ENCODE measurements at places on chromosomes 4 and X.

GRCh38 chr4:174425669-174426068 is 96.6 kb downstream of the HPGD start:
- no peak for DNase-seq

DNA sequence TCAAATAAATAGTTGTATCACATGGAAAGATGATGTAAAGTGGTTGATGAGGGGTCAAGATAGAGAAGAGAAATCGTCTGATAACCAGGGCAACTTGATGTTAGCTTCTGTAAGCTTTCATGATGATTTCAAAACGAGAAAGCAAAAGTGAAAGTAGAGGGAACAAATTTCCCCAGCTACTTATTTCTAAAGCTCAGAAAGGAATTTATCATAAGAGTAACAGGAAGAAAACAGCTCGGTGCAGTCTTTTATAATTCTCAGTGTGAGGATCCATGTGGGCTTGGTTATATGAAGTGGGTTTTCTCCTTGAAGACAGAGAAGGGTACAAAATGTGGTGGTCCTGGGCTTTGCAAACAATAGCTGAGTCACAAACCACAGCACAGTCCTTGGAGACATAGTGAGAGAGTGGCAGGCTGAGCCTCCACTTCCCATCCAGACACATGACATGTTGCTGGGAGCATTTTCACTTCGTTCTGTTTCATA is 32.1 kb upstream of the GLRA2 start:
- DNase-seq, result no peak

- no peak for DNase-seq
These were observed 930.2 kb upstream of the GRID2 start for GRCh38 chr4:91373546-91373945.

- no peak for DNase-seq
These were observed 389.6 kb upstream of the MAOA start for GRCh38 chrX:43266487-43266886.

DNA sequence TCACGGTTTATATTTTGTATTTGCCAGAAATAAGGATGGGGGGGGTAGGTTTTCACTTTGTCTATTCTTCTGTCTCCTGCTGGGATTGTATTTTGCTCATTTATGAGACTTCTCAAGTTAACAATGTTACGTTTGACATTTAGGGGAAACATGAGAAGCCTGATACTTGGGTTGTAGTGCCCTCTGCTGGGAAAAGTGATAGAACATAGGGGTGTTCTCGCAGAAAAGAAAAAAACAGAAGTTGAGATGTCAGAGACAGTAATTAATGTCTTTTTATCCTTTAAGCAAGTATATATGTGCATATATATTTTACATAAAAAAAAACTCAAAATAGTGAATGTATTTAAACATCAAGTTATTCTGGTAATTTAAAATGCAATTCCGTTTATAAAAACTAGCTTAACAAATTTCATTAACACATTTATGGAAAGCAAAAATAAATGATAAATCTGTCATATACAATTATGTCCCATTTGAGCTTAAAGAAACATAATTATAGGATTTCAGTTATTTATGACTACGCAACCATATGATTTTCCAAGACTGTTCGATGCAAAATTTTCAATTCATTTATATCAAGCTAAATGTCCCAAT is 46.0 kb upstream of the TMPRSS11F start:
- peak; percentile 6 for DNase-seq

- no peak for DNase-seq
These were observed 4.4 kb downstream of the ZFYVE28 start for GRCh38 chr4:2413821-2414610.

DNA sequence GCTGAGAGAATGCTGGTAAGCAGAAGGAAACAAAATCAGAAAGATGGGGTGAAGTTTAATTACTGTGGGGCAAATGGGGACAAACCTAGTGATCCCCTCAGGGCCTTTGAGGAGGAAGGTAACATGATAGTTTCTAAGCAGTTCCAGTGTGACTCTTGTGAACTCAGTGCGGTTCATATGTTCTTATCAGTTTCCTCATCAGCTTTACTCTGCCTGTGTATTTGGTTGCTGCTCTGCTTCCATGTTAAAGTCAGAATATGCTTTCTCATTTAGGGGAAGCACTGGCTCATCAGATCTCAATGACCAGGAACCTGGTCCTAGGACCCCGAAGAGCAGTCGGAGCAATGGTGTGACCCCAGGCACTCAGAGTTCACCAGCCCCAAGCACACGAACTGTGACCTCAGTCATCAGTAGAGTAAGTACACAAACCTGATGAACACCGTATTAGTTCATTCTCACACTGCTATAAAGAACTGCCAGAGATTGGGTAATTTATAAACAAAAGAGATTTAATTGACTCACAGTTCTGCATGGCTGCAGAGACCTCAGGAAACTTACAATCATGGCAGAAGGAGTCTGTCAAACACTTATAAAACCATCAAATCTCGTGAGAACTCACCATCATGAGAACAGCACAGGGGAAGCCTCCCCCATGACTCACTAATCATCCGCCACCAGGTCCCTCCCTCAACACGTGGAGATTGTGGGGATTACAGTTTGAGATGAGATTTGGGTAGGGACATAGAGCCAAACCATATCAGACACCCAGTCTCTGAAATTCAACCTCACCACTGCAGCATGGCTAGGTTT is 83.0 kb downstream of the SYTL5 start:
- DNase-seq, result no peak

GRCh38 chr4:177155454-177155853 is 154.2 kb upstream of the NEIL3 start:
- no peak for DNase-seq

DNA sequence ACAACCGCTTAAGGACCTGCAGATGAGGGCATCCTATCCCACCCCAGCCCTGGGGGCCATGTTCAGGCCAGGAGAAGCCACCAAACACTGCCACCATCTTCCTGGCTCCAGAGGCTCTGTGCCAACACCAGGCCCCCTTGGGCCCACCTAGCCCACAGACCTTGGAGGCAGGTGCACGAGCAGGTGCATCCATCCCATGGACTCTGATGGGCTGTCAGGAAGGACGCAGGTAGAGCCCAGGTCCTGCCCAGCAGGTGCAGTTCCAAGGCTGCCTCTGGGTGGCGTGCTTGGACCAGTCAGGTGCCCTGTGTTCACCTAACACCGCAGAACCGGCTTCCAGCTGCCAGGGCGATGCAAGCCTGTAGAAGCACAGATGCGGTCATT is 22.8 kb upstream of the PDE6B start:
- DNase-seq, result no peak

- no peak for DNase-seq
These were observed 55.0 kb downstream of the FBXL5 start for GRCh38 chr4:15600176-15600575.

DNA sequence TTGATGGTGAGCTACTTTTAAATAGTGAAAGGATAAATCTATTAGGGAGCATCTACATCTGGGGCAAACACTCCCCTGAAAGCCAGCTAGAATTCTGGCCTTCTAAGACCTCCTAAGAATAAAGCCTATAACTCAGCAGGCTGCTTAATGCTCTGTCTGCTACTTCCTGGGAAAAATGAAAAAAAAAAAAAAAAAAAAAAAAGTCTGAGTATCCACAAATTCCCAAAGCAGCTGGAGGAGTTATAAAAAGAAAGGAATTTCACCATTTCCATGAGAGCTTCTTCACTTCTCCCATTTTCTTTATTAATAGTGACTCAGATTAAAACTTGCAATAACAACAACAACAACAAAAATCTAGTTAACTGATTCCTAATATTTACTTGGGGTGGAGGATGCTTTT is 511.2 kb downstream of the INPP4B start:
- DNase-seq, result no peak

DNA sequence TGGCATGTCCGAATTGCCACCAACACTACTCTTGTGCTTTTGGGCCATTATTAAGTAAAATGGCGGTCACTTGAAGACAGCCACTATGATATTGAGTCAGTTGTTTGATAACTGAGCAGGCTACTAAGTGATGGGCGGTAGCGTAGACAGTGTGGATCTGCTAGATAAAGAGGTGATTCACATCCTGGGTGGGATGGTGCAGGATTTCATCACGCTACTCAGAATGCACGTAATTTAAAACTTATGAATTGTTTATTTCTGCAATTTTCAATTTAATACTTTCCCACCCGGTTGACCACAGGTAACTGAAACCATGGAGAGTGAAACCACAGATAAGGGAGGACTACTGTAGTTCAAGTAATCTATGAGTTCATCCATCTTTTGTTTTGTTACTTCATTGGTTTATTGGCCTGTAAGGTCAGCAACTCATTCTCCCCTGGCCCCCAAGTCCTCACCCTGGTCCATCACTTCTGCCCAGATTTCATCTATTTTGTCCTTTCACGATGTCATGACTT is 2.9 kb downstream of the ARAF start:
- no peak for DNase-seq

- DNase-seq, result no peak
These were observed 3.4 kb downstream of the WFS1 start for GRCh38 chr4:6272863-6273660.

GRCh38 chr4:125736057-125736456 is 421.3 kb downstream of the FAT4 start:
- no peak for DNase-seq

GRCh38 chr4:102560115-102560514 is 59.0 kb downstream of the NFKB1 start:
- DNase-seq, result no peak

DNA sequence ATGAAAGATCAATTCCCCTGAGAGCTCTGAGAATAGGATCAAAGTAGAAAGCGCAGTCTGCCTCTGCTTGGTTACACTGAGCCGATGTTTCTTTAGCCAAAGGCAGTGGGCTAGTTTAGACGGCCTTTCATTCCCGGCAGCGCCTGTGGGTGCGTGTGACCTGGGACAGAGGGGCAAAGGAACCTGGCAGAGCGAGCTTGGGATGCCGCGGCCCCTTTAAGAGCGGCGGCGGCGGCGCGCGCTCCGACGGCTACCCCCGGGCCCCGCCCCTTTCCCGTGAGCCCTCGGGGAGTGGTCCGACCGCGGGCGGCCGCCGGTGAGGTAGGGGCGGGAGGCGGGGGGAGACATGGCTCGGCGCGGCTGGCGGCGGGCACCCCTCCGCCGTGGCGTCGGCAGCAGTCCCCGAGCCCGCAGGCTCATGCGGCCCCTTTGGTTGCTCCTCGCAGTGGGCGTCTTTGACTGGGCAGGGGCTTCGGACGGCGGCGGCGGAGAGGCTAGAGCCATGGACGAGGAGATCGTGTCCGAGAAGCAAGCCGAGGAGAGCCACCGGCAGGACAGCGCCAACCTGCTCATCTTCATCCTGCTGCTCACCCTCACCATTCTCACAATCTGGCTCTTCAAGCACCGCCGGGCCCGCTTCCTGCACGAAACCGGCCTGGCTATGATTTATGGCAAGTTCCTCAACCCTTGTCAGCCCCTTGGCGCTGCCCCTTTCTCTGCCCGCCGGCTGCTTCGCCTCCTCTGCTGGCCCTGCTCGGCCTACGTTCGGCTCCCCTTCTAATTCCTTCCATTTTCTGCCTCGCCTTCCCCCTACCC is at the start of gene SLC9A6:
Gene SLC9A6 (plus strand): TSS at position 279 of the 816 bp plus-strand sequence. CDS start 224 bp downstream, at position 503.
- no peak for DNase-seq

GRCh38 chrX:19904778-19905367 is 17.5 kb upstream of the SH3KBP1 start:
- no peak for DNase-seq

- no peak for DNase-seq
These were observed 102.1 kb downstream of the ANOS1 start for GRCh38 chrX:8629871-8630270.

- no peak for DNase-seq
These were observed 552 bp downstream of the IKBKG start for GRCh38 chrX:154548028-154548316.

DNA sequence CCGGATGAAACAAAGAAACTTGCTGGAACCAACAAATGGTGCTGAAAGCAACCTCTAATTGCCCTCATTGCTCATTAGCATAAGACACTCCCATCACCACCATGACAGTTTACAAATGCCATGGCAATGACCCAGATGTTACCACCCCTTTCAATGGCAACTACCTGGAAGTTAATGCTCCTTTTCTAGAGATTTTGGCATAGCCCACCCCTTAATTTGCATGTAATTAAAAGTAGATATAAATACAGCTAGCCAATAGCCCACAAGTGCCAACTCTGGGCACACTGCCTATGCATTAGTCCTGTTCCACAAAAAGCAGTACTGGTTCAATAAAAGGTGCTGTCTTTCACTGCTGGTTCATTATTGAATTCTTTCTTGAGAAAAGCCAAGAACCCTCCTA is 410.3 kb upstream of the PPP1R2C start:
- no peak for DNase-seq

GRCh38 chr4:109990261-109991257 is 77.9 kb downstream of the EGF start:
- DNase-seq, result no peak

GRCh38 chr4:24002330-24002966 is 112.6 kb upstream of the PPARGC1A start:
- no peak for DNase-seq

DNA sequence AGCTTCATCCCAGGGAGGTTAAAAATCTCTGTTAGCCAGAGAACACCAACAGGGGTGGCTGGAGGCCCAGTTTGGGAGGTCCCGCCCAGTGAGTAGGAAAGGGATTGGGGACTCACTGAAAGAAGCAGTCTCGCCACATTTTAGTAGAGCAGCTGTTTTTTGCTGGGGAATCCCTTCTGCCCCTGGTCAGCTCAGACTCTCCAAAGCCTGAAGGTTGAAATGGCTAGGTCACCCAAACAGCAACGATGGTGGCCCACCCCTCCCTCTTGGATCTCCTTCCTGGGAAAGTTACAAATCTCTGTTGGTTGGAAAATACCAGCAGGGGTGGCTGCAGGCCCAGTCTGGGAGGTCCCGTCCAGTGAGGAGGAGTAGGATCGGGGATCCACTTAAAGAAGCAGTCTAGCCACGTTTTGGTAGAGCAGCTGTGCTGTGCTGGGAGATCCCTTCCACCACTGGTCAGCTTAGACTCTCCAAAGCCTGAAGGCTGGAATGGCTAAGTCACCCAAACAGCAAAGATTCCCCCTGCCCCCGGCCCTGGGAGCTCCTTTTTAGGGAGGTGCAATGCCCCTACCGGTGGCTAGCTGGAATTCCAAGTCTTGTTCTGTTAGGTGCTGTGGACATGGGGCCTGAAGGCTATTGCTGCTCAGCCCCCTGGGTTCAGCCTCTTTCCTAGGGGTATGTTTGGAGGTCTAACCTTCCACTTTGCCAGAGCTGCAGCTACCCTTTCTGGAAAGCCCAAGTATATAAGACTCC is 40.0 kb upstream of the TEX13A start:
- DNase-seq, result no peak

DNA sequence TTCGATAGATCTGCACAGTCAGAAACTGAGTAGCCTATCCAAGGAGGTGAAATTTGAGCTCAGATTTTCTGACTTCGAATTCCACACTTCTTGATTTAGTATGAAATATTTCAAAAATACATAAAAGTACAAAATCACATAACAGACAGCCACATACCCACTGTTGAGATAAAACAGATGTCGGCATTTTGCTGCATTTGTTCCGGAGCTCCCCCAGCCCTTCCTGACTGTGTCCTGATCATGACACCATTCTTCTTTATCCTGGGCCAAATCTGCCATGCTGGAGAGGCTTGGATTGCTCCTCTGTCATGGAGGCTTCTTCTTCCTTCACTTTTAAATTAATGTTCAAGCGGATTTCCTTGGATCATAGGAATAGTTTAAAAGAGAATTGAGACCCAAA is 124.2 kb upstream of the RBPJ start:
- DNase-seq, result no peak

Data from cerebellar nuclear complex (tissue), 1 donor.